Mammary microvascular endothelial cell (primary cell): ENCODE measurements at places on chromosomes 7 and 10. TPM values are rescaled to one million over a fixed set of nuclear protein-coding genes. Genes with fewer than 3 reads are reported as not detected.

IQUB gene
- 0.69 TPM in 1 of 2 replicates, not detected in the other for total RNA-seq

FAM25G gene
- not detected in 2 replicates for total RNA-seq

ABCB1 gene
- 41.7 and 42.0 TPM in 2 replicates for total RNA-seq

FAM25A gene
- total RNA-seq, result not detected in 2 replicates

LGI1 gene
- not detected in 2 replicates for total RNA-seq

AKR1C4 gene
- total RNA-seq, result not detected in 2 replicates

CCDC3 gene
- total RNA-seq, result 1.6 and 2.4 TPM in 2 replicates

OR13A1 gene
- not detected in 2 replicates for total RNA-seq

ZPBP gene
- total RNA-seq, result not detected in 2 replicates

FAM180A gene
- total RNA-seq, result 0.10 TPM in 1 of 2 replicates, not detected in the other

HYAL4 gene
- total RNA-seq, result 0.49 TPM in 1 of 2 replicates, not detected in the other

MEOX2 gene
- total RNA-seq, result 28.0 and 34.8 TPM in 2 replicates

IQCE gene
- total RNA-seq, result 12.0 and 26.0 TPM in 2 replicates

PRKG1 gene
- 0.30 and 0.33 TPM in 2 replicates for total RNA-seq

GPR37 gene
- 0.10 TPM in 1 of 2 replicates, not detected in the other for total RNA-seq

SOSTDC1 gene
- not detected in 2 replicates for total RNA-seq

CH25H gene
- total RNA-seq, result 4.4 and 6.7 TPM in 2 replicates

PIP gene
- not detected in 2 replicates for total RNA-seq

HIPK2 gene
- 13.6 and 17.0 TPM in 2 replicates for total RNA-seq

CNNM1 gene
- total RNA-seq, result not detected in 2 replicates

LLCFC1 gene
- total RNA-seq, result not detected in 2 replicates

ECHDC3 gene
- 20.0 and 23.8 TPM in 2 replicates for total RNA-seq

PURB gene
- total RNA-seq, result 10.8 and 11.5 TPM in 2 replicates

NKX2-3 gene
- total RNA-seq, result not detected in 2 replicates

CUL2 gene
- total RNA-seq, result 32.8 and 34.3 TPM in 2 replicates

ADRA2A gene
- under 0.01 TPM in 1 of 2 replicates, not detected in the other for total RNA-seq

NUDT13 gene
- total RNA-seq, result 1.1 and 1.7 TPM in 2 replicates

CYP2C19 gene
- total RNA-seq, result not detected in 2 replicates

RADIL gene
- total RNA-seq, result 0.47 and 0.69 TPM in 2 replicates

PI4K2A gene
- 25.2 and 26.0 TPM in 2 replicates for total RNA-seq

SPDYE18 gene
- 0.07 TPM in 1 of 2 replicates, not detected in the other for total RNA-seq
